Inflammatory macrophage treated with lipopolysaccharide for 4 hours (primary cell): ENCODE measurements at places on chromosomes 2 and 18.
A peak's percentile ranks its signal among the peaks of the same experiment; 100 is the strongest.

- peak; percentile 40 for DNase-seq
Observed at GRCh38 chr2:12555012-12555645, 161.6 kb upstream of the TRIB2 start.

GRCh38 chr2:181684454-181685149 is 4.3 kb upstream of the NEUROD1 start:
- DNase-seq, result no peak

- no peak for DNase-seq
Observed at GRCh38 chr2:147094077-147094476, 750.8 kb upstream of the ACVR2A start.

DNA sequence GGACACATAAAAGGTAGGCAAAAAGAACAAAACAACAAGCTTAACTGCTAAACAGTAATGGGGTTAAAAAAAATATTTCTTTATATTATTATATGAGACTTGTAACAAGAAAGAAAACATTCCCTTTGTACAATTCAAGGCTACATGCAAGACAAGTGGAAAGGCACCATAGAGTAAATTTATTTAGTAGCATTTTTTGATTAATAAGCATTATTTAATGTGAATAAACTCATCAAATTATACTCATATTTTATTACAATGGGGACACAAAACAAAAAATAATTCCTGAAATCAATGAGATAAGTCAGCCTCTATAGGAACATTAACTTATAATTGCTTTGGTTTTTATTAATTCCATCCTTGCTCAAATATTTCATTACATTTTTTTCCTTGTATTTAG is 809.2 kb downstream of the ERBB4 start:
- no peak for DNase-seq

- no peak for DNase-seq
Observed at GRCh38 chr18:41973983-41974382, 18.9 kb downstream of the PIK3C3 start.

DNA sequence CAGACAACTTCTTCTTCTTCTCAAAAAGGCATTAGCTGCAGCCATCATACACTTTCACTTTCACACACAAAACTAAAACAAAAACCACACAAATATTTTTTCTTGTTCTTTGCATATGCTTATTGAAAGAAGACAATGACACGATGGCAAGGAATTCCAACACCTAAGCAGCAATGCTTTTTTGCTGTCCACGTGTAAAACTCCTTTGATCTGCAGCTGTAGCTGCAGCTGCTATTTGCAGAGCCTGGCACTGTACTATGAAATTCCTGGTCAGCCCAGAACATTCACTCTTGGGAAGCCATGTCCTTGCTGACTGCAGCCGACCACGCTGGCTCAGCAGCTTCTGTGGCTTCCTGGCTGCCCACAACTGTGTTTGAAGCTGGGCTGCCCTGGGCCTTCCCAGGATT is 316.2 kb downstream of the CDH2 start:
- DNase-seq, result no peak

DNA sequence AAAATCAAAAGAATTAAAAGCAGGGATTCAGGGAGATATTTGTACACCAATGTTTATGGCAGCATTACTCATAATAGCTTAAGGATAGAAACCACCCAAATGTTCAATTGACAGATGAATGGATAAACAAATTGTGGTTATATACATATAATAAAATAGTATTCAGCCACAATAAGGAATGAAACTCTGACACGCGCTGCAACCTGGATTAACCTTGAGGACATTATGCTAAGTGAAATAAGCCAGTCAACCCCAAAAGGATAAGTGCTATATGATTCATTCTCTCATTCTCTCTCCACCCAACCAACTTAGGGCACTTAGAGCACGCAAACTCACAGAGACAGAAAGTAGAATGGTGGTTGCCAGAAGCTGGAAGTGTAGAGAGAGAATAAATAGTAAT is 216.8 kb upstream of the SLC14A2 start:
- no peak for DNase-seq

DNA sequence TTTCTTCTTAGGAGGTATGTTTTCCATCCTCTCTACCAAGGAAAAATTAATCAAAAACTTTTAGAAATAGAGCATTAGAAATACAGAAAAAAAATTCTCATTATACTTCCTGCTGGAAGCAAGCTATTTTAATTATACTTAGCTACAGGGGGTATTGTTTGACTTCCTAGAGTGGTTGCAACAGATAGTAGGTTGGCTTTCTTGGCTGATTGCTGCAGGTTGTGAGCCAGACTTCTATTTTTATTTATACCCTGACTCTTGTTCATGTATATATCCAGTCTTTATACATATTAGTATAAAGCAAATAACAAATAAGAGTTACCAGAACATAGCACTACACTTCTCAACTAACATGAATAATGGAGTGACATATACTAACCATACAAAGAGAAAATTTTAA is 460.8 kb upstream of the REG3G start:
- no peak for DNase-seq
